ENCODE measurements at places on chromosomes 3 and 15. TPM values are rescaled to one million over a fixed set of nuclear protein-coding genes. Genes with fewer than 3 reads are reported as not detected.

Gene MAP6D1
- total RNA-seq = 1.1 TPM

Gene CFAP91
- total RNA-seq = 7.7 TPM

Gene RHCG
- not detected for total RNA-seq

Gene PLSCR2
- total RNA-seq = not detected

Gene RTP1
- not detected for total RNA-seq

Gene ESYT3
- 56.9 TPM for total RNA-seq

Gene GHRL
- 1.7 TPM for total RNA-seq

Gene DPPA4
- total RNA-seq = not detected

Gene CTXND1
- total RNA-seq = 4.1 TPM

Gene CCDC39
- 0.94 TPM for total RNA-seq

Gene GREM1
- not detected for total RNA-seq

GRCh38 chr3:132722165-132723023, at the start of gene NPHP3:
NPHP3 (minus strand) TSS chr3:132722409; CDS start chr3:132722355, 54 bp downstream.
- H3K4me1 ChIP-seq = peaks cover 30% of the 10 kb centered on the region
- peaks cover 2% of the 10 kb centered on the region for H3K36me3 ChIP-seq
- H3K27me3 ChIP-seq = no peaks in the 10 kb centered on the region

GRCh38 chr3:124781476-124782376, 51.5 kb downstream of the UMPS start:
- no peak overlapping the region for H3K4me3 ChIP-seq
- no peak for DNase-seq
- H3K4me1 ChIP-seq = peaks cover 29% of the 10 kb centered on the region
- H3K36me3 ChIP-seq = no peaks in the 10 kb centered on the region
- peak overlapping the region; percentile 82 for H3K27ac ChIP-seq
- H3K27me3 ChIP-seq = no peaks in the 10 kb centered on the region

DNA sequence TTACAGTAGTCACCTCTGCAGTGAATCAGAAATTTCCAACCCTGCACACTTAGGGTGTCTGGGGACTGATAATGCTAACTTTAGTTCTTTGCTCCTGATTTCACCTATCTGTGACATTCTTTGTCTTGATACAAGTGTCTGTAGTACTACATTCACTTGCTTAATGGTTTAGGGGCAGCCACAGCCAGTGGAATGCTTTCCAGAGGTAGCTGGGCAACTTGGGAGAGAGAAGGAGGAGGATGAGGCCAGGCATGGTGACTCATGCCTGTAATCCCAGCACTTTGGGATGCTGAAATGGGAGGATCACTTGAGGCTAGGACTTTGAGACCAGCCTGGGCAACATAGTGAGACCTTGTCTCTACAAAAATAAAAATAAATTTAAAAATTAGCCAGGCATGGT, 8.5 kb downstream of the BAHD1 start:
- DNase-seq = no peak
- peaks cover 27% of the 10 kb centered on the region for H3K4me1 ChIP-seq
- no peak overlapping the region for H3K27ac ChIP-seq
- no peak overlapping the region for H3K4me3 ChIP-seq
- H3K27me3 ChIP-seq = no peaks in the 10 kb centered on the region
- H3K36me3 ChIP-seq = no peaks in the 10 kb centered on the region

DNA sequence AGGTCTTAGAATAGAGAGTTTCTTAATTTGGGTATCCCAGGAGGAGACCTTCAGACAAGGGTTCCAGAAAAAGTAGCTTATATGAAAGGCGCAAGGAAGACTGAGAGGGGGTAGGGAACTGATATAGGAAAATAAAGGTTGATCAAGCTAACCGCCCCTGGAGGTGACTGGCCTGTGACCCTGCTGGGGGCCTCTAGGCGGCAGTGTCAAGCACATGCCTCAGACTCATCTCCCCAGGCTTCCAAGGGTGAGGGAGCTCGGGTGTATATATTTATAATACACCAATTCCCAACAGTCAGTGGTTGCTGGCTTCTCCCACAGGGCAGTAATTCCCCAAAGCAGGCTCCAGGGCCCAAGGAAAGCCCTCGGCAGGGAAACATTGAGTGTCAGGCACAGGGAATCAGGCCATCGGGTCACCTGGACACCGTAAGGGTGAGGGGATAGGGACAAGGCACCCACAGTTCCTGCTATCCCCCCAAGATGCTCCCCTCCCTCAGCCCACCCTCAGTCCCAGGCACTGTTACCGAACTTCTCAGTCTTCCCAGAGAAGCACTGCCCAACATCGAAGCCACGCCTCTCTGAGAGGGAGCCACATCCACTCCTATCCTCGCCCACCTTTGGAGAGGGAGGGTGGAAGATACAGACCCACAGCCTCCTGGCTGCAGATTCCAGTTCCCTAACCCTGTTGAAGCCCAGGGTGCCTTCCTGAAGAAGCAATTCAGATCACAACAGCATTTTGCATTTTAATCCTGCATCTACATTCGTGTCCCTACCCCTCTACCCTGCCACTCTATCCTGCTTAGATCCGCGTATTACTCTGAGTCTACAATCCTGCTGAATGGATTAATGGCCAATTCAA, 19.5 kb upstream of the CAV3 start:
- H3K4me1 ChIP-seq = no peaks in the 10 kb centered on the region
- H3K4me3 ChIP-seq = no peak overlapping the region
- no peaks in the 10 kb centered on the region for H3K27me3 ChIP-seq
- no peaks in the 10 kb centered on the region for H3K36me3 ChIP-seq
- DNase-seq = no peak
- no peak overlapping the region for H3K27ac ChIP-seq

- H3K27me3 ChIP-seq = no peaks in the 10 kb centered on the region
- no peak overlapping the region for H3K27ac ChIP-seq
- H3K4me1 ChIP-seq = no peaks in the 10 kb centered on the region
- DNase-seq = no peak
- H3K36me3 ChIP-seq = no peaks in the 10 kb centered on the region
These were observed 393.7 kb upstream of the GRM7 start for GRCh38 chr3:6467186-6467585.

- no peak for DNase-seq
- H3K27ac ChIP-seq = no peak overlapping the region
- H3K27me3 ChIP-seq = peaks cover 13% of the 10 kb centered on the region
These were observed 33.8 kb downstream of the ZIC4 start for GRCh38 chr3:147372525-147373027.

- H3K27ac ChIP-seq = no peak overlapping the region
- H3K36me3 ChIP-seq = no peaks in the 10 kb centered on the region
- no peak for DNase-seq
- H3K4me1 ChIP-seq = peaks cover 7% of the 10 kb centered on the region
- H3K4me3 ChIP-seq = no peak overlapping the region
- H3K27me3 ChIP-seq = no peaks in the 10 kb centered on the region
These were observed 38.4 kb upstream of the TIPARP start for GRCh38 chr3:156635973-156636372.

- no peak overlapping the region for H3K4me3 ChIP-seq
- H3K4me1 ChIP-seq = peaks cover 17% of the 10 kb centered on the region
- no peak overlapping the region for H3K27ac ChIP-seq
- H3K27me3 ChIP-seq = no peaks in the 10 kb centered on the region
- no peak for DNase-seq
These were observed 45.4 kb downstream of the HEG1 start for GRCh38 chr3:125010393-125010792.

GRCh38 chr3:174812172-174812862, 46.8 kb upstream of the NAALADL2 start:
- H3K27me3 ChIP-seq = no peaks in the 10 kb centered on the region
- no peak overlapping the region for H3K4me3 ChIP-seq
- no peak overlapping the region for H3K27ac ChIP-seq
- H3K36me3 ChIP-seq = no peaks in the 10 kb centered on the region

DNA sequence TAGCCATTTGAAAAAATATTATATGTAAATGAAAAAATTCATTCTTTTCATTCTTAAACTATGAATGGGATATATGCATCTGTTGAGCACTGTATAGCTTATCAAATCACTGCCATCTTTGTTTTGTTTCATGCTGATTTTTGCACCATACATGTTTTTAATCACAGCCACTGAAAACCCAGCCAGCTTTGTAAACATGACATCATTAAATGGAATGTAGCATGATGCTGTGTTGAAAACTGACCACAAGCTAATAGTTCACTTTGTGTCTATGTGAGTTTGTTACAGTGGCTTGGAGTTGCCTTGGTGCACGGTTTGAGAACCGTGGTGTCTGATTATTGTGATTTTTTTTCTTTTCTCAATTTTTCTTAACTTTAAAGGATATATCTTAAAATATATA, 75.7 kb downstream of the GMPS start:
- no peak overlapping the region for H3K4me3 ChIP-seq
- no peak overlapping the region for H3K27ac ChIP-seq
- H3K27me3 ChIP-seq = no peaks in the 10 kb centered on the region
- H3K4me1 ChIP-seq = no peaks in the 10 kb centered on the region
- no peaks in the 10 kb centered on the region for H3K36me3 ChIP-seq
- no peak for DNase-seq

DNA sequence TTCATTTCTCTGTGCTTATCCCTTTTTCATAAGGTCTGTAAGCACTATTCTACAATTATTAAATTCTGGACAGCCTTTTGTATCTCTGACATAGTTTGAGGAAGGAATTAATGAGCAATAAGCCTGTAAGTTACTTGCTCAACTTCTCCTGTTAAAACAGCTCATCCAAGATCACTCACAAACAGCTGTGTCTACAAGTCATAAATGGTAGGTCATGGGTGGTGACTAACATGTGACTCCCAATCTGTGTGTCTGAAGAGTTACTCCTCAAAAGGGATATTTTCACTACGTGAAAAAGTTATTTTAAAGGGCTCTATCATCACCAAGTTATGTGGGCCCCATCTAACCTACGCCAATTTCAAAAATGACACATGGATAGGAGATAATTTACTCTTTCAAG, 145.2 kb upstream of the CBLB start:
- no peak overlapping the region for H3K27ac ChIP-seq
- H3K27me3 ChIP-seq = no peaks in the 10 kb centered on the region
- H3K4me1 ChIP-seq = no peaks in the 10 kb centered on the region
- DNase-seq = no peak
- no peaks in the 10 kb centered on the region for H3K36me3 ChIP-seq

GRCh38 chr3:126680667-126681055, 23.4 kb upstream of the CHCHD6 start:
- no peak overlapping the region for H3K4me3 ChIP-seq
- H3K4me1 ChIP-seq = peaks cover 10% of the 10 kb centered on the region
- H3K36me3 ChIP-seq = no peaks in the 10 kb centered on the region

GRCh38 chr3:131031660-131032059, 5.0 kb downstream of the NEK11 start:
- H3K4me1 ChIP-seq = peaks cover 9% of the 10 kb centered on the region
- H3K27ac ChIP-seq = no peak overlapping the region
- no peak for DNase-seq
- H3K36me3 ChIP-seq = peaks cover 3% of the 10 kb centered on the region
- H3K4me3 ChIP-seq = no peak overlapping the region

Measured in upper lobe of left lung (tissue), 6 donors.